ENCODE measurements at places on chromosomes 7 and 10.

- no peak for DNase-seq
Observed at GRCh38 chr7:150848561-150849115, 3.7 kb upstream of the AOC1 start.

DNA sequence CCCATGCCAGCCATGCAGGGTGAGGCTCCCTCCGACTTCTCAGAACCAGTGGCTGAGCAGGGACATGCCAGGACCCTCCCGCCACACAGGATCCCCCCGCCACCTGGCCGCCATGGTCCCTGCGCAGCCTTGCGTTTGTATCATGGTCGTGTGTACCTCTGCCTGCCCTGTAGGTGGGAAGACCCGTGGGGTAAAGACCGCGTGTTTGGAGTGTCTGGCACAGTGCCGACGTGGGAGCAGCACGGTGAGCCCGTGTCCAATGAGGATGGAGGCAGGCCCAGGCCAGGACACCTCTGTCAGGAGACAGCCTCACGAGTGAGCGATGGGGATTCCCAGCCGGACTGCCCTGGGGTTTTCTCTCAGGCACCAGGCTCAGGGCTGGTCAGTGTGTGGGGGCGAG, 31.9 kb downstream of the NKX6-2 start:
- DNase-seq: no peak

- DNase-seq: peak; percentile 17
Observed at GRCh38 chr10:62437696-62438095, 63.5 kb downstream of the ZNF365 start.

DNA sequence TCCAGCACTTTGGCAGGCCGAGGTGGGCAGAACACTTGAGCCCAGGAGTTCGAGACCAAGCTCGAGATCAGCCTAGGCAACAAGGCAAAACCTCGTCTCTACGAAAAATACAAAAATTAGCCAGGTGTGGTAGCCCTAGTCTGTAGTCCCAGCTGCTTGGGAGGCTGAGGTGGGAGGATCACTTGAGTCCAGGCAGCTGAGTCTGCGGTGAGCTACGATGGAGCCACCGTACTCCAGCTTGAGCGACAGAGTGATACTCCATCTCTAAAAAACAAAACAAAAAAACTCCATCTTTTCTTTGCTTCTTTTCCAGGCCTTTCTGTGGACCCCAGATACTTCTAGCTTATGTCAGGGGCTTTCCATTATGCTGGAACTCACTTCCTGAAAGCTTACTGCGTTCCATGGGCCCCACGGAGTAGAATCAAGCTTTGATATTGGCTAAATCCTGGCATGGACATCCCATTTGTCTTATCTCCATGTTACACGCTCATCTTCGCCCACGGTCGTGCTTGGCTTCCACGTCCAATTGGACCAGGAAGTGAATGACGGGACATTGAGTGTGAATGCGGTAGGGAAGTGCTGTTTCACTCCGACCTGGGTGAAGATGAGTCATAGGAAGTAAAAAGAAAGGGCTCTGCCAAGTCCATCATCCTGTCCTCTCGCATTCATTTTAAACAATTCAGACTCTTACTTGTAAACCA, 45.7 kb downstream of the FAM171A1 start:
- DNase-seq: no peak

- DNase-seq: no peak
Observed at GRCh38 chr10:62335326-62335725, 38.8 kb upstream of the ZNF365 start.

- no peak for DNase-seq
Observed at GRCh38 chr7:158911145-158911544, 54.8 kb downstream of the DYNC2I1 start.

- no peak for DNase-seq
Observed at GRCh38 chr10:70866424-70866823, 21.9 kb downstream of the PCBD1 start.

- DNase-seq: no peak
Observed at GRCh38 chr7:22564511-22565045, 64.6 kb upstream of the STEAP1B start.

- no peak for DNase-seq
Observed at GRCh38 chr10:42574336-42574735, 64.0 kb downstream of the ZNF33B start.

DNA sequence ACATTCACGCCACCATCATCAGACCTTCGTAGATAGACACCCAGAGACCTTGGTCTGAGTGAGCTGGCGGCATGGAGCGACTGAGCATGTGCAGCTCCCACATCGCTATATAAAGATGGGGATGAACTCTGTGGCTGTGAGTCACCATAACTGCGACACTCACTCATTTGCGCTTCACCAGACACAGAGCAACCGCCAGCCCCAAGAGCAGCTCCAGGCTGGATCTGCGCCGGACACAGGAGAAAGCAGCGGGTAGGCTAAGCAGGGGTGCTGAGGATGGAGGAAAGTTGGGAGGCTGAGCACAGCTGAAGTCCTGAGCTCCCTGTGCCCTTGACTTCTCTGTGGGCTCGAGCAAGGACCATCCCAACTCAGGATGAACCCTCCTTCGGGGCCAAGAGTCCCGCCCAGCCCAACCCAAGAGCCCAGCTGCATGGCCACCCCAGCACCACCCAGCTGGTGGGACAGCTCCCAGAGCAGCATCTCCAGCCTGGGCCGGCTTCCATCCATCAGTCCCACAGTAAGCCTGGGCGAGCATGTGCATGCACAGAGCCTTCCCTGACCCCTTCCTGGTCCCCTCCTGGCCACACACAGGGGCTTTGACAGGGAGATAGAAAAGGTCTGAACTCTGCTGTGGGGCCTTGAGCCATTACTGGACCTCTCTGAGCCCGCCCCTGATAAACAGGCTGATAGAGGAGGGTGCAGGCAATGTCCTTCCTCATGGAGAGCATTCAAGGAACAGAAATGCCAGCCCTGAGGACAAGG, at the start of gene OPN4:
OPN4 (plus strand) TSS at position 137 of the 762 bp plus-strand sequence; CDS start at position 374, 237 bp downstream.
- DNase-seq: no peak

GRCh38 chr10:108631332-108631731, 1292.0 kb downstream of the XPNPEP1 start:
- DNase-seq: no peak

GRCh38 chr10:62626079-62626478, 178.4 kb upstream of the ADO start:
- no peak for DNase-seq

GRCh38 chr7:68862736-68863135, 735.5 kb upstream of the AUTS2 start:
- DNase-seq: no peak

- no peak for DNase-seq
Observed at GRCh38 chr10:49426490-49427360, 30.8 kb upstream of the DRGX start.

GRCh38 chr10:1736144-1736971, 967 bp downstream of the ADARB2 start:
- peak; percentile 14 for DNase-seq

GRCh38 chr10:93115661-93116383, 42.1 kb downstream of the CYP26A1 start:
- no peak for DNase-seq

DNA sequence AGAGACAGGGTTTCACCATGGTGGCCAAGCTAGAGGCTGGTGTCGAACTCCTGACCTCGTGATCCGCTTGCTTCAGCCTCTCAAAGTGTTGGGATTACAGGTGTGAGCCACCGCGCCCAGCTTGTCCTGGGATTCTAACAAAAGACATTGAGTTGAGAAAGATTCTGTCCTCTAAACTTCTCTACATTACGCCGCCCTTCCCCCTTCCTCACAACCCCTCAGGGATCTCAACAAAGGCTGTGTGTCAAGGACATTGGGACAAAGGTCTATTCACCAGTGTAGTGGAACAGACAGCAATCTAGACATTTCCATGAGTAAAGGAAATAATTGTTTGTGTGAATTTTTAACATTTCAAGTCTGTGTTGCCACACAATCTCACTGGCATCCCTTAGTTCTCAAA, 68.8 kb upstream of the KIF5B start:
- no peak for DNase-seq

DNA sequence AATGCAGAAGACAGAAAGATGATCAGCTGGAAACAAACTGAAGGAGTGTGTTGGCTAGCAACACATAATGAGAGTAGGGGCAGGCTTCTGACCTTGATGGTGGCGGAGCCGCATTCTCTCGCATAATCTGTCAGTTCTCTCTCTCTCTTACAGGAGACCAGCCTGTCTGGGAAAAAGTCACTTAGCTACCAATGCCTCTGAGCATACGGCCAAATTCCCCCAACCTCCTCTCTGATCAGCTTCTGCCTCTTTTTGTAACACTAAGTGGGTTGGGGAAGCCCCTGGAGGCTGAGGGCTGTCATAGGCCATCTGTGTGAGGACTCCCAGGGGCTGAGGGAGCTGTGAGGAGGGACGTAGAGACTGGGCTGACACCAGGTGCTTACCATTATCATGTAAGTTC, 104.6 kb downstream of the HIPK2 start:
- no peak for DNase-seq

GRCh38 chr7:25597946-25598345, 369.7 kb upstream of the NPVF start:
- no peak for DNase-seq

GRCh38 chr7:135825406-135825805, 76.8 kb upstream of the FAM180A start:
- DNase-seq: no peak

DNA sequence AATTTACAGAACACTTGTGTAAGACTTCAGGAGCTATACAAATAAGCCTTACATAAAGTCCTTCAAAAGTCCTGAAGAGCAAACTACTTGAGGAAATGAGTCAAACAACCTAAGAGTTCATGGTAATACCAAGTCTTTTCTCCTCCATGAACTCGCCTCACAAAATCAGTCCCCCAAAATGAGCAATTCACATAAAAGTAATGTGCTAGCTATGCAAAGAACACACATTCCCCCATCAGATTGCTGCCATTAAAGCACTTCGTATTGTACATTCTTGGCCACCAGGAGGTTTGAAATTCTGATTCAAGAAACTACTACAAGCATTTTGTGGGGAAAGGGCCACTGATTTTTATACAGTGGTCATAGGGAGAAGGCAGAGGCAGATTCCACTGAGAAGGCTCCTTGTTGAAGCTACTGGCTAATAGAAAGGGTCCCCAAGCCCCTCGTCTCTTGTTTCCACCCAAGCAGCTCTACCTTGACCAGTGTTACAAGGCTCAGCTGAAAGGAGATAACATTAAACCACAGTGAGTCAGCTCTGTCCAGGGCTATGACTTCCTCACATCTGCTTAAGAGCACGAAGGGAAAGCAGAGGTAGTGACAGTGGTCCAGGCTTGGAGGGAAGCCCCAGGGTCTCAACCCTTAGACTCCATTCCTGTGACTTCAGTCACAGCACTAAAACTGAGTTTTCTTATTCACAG, 115.2 kb upstream of the CDK1 start:
- no peak for DNase-seq
